ENCODE measurements at places on chromosomes 2 and 18.
A peak's percentile ranks its signal among the peaks of the same experiment; 100 is the strongest.

DNA sequence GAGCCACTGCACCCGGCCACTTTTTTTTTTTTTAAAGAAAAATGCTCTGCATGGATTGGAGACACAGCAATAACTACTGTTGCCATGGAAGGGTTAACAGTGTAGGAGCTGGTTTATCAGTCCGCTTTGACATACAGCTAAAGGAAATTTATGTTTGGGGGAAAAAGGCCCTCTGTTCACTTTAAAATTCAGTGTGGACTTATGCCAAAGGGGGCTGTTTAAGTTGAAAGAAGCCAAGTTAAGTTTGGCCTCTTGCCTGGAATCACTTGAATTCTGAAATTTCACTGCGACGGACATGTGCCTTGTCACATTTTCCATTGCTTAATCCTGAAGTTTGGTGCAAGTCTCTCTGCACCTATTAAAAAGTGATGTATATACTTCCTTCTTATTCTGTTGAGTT, 3.1 kb downstream of the KCNE4 start:
- no peak for DNase-seq

- no peak for DNase-seq
Observed at GRCh38 chr2:64451051-64451450, 2.9 kb upstream of the LGALSL start.

DNA sequence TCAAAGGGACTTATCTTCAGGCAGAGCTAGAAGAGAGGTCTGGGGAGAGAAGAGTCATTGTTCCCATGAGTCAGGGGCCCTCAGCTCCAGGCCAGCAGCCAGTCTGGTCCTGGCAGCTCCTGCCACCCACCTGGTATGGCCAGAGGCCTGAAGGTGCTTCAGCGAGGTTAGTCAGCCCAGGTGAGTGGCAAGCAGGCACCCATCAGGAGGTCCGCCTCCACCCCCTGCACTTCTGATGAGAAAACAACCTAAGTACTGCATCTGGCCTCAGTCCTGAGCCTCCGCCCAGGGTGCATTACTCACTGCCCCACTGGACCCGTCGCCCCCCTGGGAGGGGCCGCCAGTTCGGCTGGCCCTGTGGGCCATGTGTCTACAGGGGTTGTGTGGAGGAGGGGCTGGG, 130.2 kb downstream of the INHBB start:
- no peak for DNase-seq

- no peak for DNase-seq
Observed at GRCh38 chr18:2138552-2138951, 432.8 kb downstream of the METTL4 start.

- no peak for DNase-seq
Observed at GRCh38 chr18:58792086-58792485, 72.6 kb upstream of the ZNF532 start.

GRCh38 chr2:109123586-109124201, 5.3 kb upstream of the SH3RF3 start:
- no peak for DNase-seq

GRCh38 chr2:36376319-36376765, 20.8 kb downstream of the CRIM1 start:
- peak; percentile 49 for DNase-seq

- no peak for DNase-seq
Observed at GRCh38 chr18:47522359-47522758, 270.9 kb upstream of the SKOR2 start.

GRCh38 chr2:24047703-24048033, 477 bp upstream of the WDCP start:
- no peak for DNase-seq

DNA sequence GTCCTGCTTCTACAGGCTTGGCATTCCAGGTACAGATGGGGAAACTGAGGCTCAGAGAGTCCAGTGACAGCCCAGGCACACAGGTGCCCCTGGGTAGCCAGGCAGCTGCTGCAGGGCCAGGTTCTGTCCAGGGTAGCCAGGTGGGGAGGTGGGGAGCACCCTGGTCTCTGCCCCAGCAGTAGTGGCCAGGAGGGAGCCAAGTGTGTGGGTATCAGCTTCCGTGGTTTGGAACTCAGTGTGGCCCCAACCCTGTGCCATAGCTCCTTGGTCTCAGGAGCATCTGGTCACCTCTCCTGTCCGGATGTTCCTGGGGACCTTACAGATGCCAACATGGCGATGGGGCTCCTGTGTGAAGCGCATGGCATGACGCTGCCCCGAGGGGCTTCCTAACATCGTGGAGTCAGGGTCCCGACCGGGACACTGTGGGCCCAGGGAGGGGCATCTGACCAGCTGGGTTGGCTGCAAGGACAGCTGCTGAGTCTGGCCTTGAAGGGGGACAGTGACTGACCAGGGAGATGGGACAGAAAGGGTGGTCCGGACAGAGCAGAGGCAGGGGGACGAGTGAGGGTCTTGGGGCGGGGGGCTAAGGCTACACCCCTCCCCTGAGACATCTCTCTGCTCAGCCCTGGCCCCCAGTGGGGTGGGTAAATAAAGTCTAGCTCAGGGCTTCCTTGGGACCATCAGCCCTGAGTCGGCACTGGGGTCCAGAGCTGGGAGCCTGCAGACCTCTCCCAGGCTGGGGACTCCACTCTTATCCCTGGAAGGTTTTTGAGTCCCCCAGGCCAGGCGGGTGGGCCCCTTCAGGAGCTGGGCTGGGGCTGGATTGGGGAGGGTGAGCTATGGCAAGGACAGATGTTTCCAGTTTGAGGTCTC, 76.0 kb upstream of the SMAD7 start:
- peak; percentile 8 for DNase-seq

GRCh38 chr2:99682275-99683060, 192.7 kb upstream of the REV1 start:
- DNase-seq, result peak; percentile 77

- DNase-seq, result no peak
Observed at GRCh38 chr2:118321432-118322105, 233.3 kb downstream of the INSIG2 start.

GRCh38 chr2:2142345-2142744, 188.7 kb downstream of the MYT1L start:
- DNase-seq, result no peak

DNA sequence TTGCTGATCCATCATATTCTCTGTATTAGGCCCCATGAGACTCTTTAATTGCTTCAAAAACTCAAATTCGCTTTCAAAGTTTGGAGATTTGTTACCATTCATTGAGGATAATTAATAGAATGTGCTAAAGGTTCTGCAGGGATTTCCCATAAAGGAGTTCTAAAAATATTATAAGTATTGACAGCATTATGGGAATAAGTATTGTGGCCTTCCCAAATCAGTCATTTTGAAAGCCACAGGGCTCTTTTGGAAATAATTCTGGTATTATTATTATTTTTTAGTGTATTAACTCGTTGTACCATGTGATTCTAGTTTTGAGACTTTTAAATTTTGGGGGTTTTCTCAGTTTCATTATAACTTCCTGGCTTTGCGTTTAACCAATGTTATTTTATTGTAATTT, 37.1 kb downstream of the LCLAT1 start:
- DNase-seq, result no peak

GRCh38 chr2:39525636-39526412, 88.7 kb upstream of the MAP4K3 start:
- no peak for DNase-seq

DNA sequence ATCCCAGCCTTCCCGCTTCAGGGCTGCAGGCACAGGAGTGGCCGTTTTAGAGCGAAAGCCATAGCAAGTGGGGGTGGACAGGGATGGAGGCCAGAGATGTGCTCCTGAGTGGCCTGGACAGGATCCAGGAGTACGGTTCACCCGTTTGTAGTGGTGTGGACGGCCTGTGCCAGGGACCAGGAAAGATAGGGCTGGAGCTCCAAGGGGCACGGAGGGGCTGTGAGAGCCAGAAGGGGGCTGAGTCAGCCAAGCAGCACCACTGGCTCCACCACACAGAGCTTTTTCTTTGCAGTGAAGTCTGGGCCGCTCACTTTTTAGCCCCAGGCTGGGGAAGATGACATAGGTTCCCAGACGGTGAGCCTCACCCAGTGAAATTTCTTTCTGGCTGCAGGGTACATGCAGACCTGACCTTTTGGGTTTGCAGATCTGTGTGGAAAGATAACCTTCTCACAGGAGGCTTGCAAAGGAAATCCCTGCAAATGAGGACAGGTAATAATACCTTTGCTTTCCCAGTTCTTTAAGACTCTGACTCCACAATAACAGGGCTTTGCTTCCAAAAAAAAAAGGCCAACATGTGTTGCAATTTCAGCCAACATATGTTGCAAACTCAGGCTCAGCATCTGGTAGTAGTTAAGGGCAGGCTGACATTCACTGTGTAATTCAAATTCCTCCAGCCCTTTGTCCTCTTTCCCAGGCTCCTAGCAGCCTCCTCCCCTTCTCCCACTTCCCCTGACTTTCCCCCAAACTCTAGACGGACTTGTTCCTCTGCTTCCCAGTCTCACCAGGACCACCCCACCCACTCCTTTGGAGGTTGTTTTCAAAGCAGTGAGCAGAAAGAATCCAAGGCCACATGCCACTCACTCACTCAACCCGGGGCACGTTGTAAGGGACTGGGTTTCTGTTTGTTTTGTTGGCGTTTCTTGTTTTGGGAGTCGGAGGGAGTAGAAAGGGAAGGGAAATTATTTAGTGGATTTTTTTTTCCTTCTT, 20.3 kb upstream of the LAPTM4A start:
- peak; percentile 87 for DNase-seq

DNA sequence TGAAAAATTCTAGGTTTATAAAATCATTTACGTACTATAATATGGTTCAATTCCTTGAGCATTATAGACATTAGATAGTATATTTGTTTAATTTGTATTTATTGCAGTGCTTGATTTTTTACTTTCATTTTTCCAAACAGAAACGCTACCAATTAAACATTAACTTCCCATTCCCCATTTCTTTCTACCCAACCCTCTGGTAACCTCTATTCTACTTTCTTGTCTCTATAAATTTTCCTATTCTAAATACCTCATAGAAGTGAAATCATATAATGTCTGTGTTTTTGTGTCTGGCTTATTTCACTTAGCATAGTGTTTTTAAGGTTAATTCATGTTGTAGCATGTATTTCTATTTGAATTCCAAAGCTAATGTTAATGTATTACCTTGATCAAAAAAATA, 11.6 kb upstream of the SLC39A10 start:
- no peak for DNase-seq

DNA sequence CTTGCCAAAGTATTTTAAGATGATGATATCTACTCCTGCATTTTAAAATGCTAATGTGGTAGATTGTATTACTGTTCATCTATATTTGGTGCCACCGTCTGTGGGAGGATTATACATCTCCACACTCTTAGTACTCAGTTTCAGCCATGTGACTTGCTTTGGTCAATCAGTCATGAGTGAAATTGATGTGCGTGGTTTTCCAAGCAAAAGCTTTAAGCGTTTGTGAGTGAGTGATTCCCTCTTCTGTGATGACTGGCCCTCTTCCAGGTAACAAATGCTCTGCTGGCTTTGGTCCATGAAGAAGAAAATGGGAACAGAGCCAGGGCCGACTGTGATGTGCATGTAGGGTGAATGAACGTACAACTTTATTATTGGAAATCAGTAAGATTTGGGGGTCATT, 330.4 kb downstream of the LPIN1 start:
- no peak for DNase-seq

DNA sequence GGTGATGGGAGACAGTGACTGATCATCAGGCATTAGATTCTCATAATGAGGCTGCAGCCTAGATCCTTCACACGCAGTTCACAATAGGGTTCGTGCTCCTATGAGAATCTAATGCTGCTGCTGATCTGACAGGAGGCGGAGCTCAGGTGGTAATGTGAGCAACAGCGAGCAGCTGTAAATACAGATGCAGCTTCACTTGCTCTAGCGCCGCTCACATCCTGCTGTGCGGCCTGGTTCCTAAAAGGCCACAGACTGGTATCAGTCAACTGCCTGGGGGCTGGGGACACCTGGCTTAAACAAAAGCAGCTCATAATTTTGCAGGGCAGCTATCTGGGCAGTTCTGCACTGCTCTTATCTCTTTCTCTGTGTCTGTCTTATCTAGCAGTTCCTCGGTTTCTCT, 20.4 kb upstream of the CD226 start:
- no peak for DNase-seq

DNA sequence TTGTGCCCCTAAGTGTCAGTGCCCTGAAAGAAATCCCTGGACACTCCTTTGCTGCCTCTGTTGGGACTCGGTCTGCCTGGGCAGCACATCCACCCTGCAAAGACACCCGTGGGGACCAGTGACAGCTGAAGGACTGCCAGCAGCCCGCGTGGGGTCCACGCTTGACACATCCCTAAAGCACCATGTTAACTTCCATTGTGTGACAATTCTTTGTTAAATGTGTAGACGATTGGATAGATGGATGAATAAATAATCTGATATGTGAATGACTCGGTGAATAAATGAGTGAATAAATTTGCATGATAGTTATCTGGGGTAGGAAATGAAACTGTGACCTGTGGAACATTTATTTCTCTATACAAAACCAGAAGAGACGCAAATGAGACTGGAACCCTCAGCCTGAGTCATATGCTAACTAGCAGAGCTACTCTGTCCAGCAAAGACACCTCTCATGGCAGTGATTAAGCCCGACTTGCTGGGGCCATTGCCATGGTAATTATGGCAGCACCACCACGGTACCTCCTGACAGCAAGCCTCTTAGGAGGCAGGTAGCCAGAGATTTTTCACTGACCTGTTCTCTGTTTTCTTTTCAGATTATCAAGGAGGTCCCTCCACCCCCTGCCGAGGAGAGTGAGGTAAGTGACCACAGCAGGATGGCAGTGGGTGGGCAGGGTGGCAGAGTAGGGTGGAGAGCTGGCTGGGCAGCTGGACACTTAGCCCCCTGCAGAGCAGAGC, 156.8 kb downstream of the ANTXR1 start:
- no peak for DNase-seq

DNA sequence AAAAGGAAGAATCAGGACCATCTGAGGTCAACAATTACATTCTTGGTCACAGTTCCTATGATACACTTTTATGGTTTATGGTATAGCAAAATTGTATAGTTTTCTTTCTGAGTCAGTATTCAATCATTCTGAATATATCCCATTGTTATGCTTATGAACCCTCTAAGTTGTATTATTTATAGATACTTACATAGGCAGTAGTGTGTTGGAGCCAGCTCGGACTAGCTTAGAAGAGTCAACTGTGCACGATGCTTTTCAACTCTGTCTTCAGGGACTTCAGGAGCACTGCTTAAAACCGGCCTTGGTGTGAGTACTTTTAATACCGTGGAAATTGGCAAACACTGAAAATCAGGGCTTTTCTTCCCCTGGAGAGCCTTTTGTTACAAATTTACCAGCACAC, 215.7 kb downstream of the IKZF2 start:
- DNase-seq, result no peak

GRCh38 chr2:32652555-32653209, 24.8 kb downstream of the TTC27 start:
- no peak for DNase-seq

- peak; percentile 22 for DNase-seq
Observed at GRCh38 chr2:68185541-68186164, 28.0 kb downstream of the PNO1 start.
